ENCODE measurements at places on chromosomes 3 and 15.

DNA sequence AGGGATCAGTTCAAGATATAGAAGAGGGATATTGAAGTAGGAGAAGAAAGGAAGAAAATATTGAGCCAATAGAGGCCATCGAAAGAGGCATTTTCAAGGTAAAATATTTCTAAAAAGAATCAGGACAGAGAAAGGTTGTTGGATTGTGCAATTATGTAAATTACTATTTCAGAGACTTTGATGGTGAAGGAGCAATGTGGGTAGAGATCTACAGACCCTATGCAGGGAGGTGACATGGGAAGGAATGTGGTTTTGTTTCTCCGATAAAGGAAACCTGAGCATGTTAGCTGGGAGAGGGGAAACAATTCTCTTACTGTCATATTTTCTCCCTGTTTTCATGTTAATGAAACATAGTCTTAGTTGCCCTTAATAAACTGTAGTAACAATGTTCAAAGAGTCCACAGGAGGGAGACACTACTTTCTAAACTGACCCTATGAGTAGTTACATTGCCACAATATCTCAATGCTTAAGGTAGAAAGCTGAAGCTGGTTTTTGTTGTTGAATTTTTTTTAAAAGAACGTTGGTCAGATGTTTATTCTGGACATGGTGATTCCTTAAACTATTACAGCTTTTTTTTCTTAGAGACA is 133.3 kb downstream of the GRM7 start:
- no peak for DNase-seq

DNA sequence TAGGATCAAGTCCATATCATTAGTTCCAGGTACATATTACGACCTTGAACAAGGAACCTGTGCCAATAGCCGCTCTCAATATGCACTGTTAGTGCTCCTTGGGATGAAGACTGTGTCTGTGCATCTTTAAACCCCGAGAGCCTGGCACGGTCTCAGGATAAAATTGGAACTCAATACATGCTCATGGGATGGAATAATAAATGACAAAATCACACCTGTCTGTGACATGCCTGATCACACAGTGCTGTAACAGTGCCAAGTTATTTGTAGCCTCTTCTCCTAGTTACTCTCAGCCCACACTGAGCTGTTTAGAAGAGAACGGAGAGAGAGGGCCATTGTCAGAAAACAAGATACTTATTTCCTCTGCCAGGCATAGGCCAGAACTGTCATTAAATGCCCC is 82.2 kb downstream of the SSR3 start:
- DNase-seq, result no peak

GRCh38 chr3:41196499-41197410 is 2.5 kb upstream of the CTNNB1 start:
- no peak for DNase-seq

DNA sequence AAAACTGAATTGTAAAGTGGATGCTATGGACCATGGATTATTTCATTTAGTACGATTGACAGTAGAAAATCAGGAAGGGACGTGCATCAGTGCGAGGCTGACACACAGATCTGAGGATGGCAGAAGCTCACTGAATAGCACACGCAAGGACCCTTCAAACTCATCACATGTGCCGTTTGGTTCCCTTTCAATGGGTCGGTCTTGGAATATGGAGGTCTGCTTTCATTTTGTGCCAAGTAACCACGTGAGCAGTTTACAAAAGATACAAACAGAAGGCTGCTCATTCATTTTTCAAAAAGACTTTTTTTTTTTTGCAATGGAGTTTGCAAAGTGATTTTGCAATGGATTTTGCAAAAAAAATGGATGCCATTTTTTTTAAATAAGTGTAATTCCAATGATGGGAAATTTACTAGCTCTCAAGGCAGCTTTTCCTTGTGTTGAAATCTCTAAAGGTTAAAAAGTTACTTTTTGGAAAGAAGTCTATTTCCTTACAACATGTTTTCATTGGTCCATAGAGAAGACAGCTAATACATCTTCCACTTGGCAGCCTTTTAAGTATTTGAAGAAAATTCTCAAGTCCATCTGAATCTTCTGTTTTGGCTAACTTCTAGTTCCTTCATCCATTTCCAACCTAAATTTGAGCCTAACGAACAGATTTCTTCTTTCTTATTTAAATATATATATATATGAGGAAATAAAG is 392.3 kb upstream of the TPRG1 start:
- no peak for DNase-seq

GRCh38 chr15:88881775-88882174 is 13.6 kb downstream of the HAPLN3 start:
- no peak for DNase-seq

DNA sequence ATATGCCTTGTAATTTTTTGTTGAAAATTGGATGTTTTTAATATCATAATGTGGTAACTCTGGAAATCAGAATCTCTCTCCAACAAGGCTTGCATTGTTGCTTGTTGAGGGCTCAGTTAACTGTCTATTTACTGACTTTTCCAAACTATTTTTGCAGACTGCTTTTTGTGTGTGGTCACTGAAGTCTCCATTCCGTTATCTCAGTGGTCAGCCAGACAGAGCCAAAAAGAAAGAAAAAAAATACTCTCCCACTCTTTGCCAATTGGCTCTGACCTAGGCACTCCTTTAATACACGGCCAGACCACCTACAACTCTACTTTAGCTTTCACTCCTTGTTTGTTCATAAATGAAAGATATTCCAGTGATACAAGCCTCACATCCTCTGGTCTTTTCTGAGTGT is 52.5 kb downstream of the IFT80 start:
- DNase-seq, result no peak

DNA sequence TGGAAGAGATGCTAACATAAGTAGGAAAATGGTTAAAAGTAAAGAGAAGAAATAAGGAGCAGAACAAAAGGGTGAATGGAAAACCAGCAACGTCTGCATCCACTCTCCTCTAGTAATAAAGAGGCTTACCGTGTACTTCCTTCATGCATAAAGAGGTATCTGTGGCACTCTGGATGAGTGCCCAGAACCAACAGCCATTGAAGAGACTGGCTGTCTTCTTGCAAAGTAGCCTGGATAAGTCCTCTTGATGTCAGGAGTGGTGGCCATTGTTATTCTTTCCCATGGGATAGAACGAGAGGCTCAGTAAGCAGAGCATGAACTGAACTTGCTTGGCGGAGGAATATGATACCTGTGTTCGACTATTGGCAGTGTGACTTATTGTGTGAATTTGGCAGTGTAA is 186.2 kb upstream of the RASGRP1 start:
- no peak for DNase-seq

- no peak for DNase-seq
Observed at GRCh38 chr15:83783227-83783626, 129.3 kb downstream of the ADAMTSL3 start.

GRCh38 chr3:128859630-128860029 is 19.8 kb upstream of the ACAD9 start:
- no peak for DNase-seq

- no peak for DNase-seq
Observed at GRCh38 chr3:157477441-157477840, 25.8 kb downstream of the VEPH1 start.

GRCh38 chr3:135237371-135238143 is 442.5 kb downstream of the EPHB1 start:
- DNase-seq, result no peak

DNA sequence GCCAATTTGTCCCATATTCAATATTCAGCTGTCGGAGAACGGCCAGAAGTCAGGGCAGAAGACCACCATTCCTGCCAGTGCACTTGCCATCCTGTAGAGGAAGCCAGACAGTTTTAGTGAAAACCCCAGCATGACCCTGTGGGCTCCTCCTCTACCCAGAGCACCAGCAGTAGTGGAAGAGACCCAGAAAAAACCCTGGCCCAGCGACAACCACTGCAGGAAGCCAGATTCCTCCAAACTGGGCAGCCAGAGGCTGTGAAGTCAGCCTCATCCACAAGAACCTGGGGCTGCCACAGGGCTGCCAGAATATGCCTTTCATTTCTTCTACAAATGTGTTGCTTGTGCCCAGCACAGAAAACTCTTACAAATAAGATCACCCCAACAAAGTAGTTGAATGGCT is 67.3 kb downstream of the HMCES start:
- DNase-seq, result no peak

- DNase-seq, result no peak
Observed at GRCh38 chr3:354432-354831, 157.9 kb downstream of the CHL1 start.

DNA sequence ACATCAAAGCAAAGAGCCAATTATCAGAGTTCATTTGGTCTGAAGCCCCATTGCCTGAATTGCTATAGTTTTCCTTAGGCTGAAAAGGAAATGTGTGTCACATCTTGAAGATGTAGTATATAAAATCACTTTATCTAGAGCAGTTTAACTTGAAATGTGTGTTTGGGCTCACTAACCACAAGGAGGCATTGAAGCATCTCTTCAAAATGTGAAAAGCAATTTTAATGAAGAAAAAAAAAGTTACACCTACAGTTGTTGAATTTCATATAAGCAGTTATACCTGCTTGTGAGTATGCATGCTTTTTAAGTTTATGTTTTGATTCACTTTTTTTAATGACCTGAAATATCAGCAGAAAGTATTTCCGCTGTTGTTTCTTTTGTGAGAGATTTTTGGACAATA is 129.3 kb downstream of the IQCH start:
- DNase-seq, result no peak

DNA sequence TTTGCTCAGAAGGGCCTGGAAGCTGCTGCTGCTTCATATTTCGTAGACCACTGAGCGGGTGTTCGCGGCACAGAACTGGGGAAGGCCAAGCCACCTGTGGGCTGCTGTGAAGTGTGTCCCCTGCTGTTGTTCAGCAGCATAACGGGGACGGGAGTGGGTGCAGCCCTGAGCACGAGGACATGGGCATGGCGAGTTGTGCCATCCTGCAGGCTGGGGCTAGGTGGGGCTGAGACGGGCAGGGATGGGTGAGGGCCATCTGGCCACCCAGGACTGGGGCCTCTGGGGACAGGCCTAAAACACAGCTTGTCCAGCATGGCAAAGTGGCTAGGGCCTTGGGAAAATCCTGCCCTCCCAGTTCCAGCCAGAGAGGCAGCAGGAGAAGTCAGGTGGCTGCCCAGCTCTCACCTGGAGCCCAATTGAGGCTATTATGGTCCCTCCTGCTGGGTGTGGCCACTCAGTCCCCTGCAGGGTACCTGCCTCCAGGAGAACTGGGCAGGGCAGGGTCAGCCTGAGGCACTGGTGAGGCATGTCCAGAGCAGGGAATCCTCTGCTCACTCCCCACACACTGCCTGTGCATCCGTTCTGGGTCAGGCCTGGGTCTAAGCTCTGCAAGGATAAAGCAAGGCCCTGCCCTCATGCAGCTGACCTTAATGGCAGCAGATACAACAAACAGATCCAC is 29.5 kb downstream of the CFAP100 start:
- DNase-seq, result no peak

Measured in heart left ventricle (tissue), 16 donors.